Activated T-helper 2 cell treated with anti-CD3 and anti-CD28 coated beads, Interferon-gamma antibody, Interleukin-2, Interleukin-4, amounts not matched to agents 10 μg/mL and 5 μg/mL and 100 μg/mL, durations not matched to agents 14 hours and 24 hours and 36 hours (primary cell): ENCODE measurements at places on chromosomes 12 and 14. TPM values are rescaled to one million over a fixed set of nuclear protein-coding genes. Genes with fewer than 3 reads are reported as not detected.

- H3K4me1 ChIP-seq, result no peaks in the 10 kb centered on the region
- H3K27me3 ChIP-seq, result peaks cover 6% of the 10 kb centered on the region
- no peak overlapping the region for H3K27ac ChIP-seq
- H3K4me3 ChIP-seq, result no peak overlapping the region
- DNase-seq, result no peak
These were observed 240.3 kb upstream of the PELI2 start for GRCh38 chr14:55877942-55878341.

DNA sequence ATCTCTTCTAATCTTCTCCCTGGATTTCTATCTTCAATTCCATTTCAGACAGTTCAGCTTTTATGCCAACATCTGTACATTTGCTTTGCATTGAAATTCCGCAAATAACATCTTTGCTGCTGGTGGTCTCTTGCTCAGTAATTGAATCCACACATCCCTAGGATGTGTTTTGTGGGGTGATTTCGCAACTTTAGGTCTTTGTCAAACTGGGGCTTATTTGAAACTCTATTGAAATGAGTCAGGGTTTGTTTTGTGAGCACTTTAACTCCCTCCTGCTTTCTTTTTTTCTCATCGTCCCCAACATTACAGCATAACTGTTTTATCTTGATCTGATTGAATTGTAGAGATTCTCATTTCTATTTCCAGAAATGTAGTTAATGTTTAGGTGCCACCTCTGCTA, 404.3 kb downstream of the NPAS3 start:
- no peak overlapping the region for H3K27ac ChIP-seq
- no peak overlapping the region for H3K4me3 ChIP-seq
- H3K36me3 ChIP-seq, result no peaks in the 10 kb centered on the region
- no peaks in the 10 kb centered on the region for H3K27me3 ChIP-seq

Gene SSTR1
- total RNA-seq, result not detected in 2 replicates

DNA sequence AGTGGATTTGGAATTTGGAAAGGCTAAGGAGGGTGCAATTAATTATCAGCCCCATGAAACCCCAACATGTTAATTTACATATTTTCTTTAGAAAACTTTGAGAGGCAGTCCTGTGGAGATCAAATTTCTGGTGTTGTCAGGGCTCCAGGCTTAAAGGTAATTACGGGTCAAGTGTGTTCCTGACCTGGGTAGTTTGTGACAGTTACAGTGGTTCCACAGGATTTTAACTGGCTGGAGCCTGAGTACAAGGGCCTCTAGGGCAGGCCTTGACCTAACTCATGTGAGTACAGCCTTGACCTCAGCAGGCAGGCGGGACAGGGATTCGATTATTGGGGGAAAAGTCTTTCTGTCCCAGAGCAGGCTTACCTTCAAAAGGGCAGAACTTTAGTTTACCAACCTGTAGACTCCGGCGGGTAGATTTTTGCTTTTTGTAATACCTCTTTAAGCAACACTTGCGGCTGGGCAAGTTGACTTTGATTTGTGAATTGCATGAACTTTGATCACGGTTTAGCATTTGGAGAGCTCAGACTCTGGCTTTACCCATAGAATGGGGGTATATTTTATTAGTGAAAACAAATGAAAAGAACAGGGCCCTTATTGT, 8.4 kb upstream of the PPTC7 start:
- H3K4me3 ChIP-seq, result no peak overlapping the region
- DNase-seq, result no peak
- peaks cover 17% of the 10 kb centered on the region for H3K4me1 ChIP-seq
- H3K36me3 ChIP-seq, result no peaks in the 10 kb centered on the region
- H3K27ac ChIP-seq, result peak overlapping the region; percentile 84
